Fibroblast of lung (primary cell): ENCODE measurements at places on chromosomes 7 and 10.

GRCh38 chr10:490256-490655, 199.2 kb downstream of the DIP2C start:
- DNase-seq: peak; percentile 64

DNA sequence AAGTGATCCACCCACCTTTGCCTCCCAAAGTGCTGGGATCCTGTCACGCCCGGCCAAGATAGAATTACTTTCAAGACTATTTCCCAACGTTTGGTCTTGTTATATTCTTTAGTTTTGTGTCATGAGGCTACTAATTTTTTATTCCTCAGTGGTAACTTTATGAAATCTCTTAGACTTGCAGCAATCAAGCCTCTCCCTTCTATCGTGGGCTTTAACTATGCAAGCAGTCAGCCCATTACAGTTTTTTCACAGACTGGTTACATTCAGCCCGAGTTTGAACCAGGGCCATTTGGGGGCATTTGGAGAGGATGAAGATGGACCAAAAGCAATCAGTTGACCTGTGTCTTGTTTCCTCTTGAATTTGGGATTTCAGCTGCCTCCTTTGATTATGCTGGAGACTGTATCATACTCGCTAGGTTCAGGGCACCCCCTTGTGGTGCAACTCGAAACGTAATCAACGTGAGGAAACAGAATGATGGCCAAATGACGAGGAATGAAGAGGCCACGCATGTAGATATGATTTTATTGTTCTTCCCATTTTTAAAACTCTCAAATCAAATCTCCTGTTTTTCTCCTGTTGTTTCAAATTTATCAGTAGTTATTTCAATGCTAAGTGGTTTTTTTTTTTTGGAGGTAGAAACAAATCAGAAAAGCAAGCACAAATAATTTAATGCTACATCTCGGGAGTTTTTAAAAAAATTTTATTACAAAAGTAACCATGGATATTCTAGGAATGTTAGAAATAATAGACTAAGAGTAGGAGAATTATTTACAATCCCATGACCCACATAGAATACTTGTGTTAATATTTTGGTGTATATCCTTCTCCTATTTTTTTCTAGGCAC, 151.6 kb downstream of the KIAA1217 start:
- peak; percentile 68 for DNase-seq

GRCh38 chr10:88415533-88416130, 167.5 kb downstream of the RNLS start:
- no peak for DNase-seq

- peak; percentile 74 for DNase-seq
These were observed 32.4 kb downstream of the WBP1L start for GRCh38 chr10:102775935-102776669.

GRCh38 chr10:1368842-1369171, 312.6 kb downstream of the WDR37 start:
- DNase-seq: no peak

GRCh38 chr10:13099666-13100348, at the start of gene OPTN:
Gene OPTN (plus strand): TSS chr10:13100163. CDS start chr10:13109123, 8,960 bp downstream.
- peak; percentile 83 for DNase-seq

DNA sequence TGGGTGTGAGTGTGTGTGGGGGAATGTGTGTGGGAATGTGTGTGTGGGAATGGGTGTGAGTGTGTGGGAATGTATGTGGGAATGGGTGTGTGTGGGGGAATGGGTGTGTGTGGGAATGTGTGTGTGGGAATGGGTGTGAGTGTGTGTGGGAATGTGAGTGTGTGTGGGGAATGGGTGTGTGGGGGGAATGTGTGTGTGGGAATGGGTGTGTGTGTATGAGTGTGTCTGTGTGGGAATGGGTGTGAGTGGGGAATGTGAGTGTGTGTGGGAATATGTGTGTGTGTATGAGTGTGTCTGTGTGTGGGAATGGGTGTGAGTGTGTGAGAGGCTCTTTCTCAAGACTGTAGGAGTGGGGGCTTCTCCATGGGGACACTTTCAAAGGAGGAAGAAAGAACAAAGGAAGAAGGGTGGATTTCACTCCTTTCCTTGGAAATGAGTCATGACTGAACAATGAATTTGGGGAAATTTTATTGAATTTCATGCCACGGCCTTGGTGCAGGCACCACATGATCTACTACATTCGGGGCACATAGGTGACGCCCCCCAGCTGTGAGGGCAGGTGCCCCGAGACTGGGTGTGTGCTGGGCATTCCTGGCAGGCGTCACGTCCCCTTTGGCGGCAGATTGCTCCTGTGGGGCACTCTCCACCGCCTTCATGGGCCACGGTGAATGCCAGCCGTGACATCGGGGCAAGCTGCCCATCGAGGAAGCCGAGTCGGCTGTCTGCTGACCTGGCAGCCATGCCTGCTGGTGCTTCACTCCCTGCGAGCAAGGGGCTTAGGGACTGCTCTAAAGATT, 88.8 kb upstream of the INSIG1 start:
- DNase-seq: peak; percentile 28

DNA sequence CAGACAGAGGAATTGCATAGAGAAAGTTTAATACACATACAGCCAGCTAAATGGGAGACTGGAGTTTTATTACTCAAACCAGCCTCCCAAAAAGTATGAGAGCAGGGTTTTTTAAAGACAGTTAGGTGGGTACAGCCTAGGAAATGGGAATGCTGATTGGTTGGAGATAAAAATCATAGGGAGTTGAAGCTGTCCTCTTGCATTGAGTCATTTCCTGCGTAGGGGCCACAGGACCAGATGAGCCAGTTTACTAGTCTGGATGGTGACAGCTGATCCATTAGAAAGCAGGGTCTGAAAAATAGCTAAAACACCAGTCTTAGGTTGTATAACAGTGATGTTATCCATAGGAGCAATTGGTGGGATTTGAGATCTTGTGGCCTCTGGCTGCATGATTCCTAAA, 76.1 kb upstream of the POM121L12 start:
- peak; percentile 62 for DNase-seq

GRCh38 chr10:64358907-64359306, 837.7 kb downstream of the REEP3 start:
- DNase-seq: no peak

DNA sequence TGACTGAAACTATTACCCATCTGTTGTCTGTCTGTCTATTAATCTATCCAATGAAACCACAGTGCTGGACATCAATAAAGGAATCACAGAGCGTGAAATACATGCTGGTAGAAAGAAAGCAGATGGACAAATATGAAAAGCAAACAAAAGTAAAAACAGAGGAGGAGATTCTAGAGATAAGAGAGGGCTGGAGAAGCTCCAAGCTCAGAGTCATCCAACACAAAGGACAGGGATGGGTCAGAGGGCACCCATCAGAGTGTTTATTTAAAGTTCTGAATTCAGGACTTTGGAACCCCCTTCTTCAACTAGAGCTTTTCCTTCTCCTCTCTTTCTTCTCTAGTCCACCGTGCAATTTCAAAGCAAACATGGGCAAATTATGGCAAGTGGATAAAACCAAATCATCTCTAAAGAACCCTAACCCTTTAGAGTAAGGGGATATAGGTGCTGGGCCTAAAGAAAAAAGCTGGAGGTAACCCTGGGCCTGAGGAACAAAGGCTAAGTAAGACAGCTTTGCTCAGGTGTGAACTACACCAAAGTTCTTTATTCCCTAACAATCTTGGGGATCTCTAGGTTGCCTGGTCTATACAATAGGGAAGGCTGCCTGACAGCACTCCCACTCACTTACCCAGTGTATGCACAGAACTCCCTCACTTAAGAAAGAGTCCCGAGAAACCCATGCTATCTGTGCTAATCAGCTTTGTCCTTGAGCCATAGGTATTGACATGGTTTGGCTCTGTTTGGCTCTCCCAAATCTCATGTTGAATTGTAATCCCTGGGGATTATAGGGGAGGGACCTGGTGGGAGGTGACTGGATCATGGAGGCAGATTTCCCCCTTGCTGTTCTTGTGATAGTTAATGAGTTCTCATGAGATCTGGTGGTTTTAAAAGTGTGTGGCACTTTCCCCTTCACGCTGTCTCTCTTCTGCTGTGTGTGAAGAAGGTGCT, 97.0 kb downstream of the BAMBI start:
- DNase-seq: no peak

GRCh38 chr7:38368191-38368605, 94.8 kb upstream of the TARP start:
- peak; percentile 57 for DNase-seq

DNA sequence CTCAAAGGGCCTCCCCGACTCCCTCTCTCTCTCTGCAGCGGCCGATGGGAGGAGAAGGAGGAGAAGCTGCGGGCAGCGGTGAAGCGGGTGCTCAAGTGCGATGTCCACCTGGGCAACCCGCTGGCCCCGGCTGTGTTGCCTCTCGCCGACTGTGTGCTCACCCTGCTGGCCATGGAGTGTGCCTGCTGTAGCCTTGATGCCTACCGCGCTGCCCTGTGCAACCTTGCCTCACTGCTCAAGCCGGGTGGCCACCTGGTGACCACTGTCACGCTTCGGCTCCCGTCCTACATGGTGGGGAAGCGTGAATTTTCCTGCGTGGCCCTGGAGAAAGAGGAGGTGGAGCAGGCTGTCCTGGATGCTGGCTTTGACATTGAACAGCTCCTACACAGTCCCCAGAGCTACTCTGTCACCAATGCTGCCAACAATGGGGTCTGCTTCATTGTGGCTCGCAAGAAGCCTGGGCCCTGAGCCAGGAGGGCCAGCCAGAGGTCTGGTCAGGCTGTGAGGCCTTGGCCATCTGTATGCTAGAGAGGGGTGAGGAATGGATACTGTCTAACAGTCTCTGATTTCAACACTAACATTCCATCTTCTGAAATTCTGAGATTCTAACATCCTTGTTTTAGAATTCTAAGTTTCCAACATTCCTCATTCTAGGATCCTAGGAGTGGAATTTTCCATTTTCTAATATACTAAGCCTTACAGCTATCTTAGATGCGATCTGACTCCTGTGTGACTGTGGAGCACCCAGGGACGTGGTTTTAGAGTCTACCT, 3.6 kb downstream of the INMT start:
- DNase-seq: peak; percentile 65

- no peak for DNase-seq
These were observed 89.4 kb downstream of the SH3PXD2A start for GRCh38 chr10:103765981-103766380.

DNA sequence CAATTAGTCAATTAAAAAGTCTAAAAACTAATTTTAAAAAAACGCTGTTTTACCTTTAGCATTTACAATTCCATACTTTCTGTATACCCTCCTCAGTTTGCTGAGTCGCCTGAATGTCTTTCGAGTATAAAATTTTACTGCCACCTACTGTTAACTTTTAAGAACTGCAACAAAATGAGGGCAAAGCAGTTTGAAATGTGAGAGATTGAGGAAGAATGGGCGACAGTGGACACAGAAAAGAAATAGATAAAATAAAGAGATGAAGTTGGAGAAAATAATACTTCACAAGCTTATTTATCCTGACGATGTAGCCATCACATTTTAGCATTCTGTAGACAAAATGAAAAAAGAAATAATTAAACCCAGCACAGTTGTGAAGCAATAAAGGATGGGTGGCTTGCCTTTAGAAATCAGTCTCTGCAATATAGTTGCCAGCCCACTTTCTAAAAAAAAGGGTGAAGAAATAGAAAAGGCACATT, 110.8 kb upstream of the PTN start:
- DNase-seq: peak; percentile 73

DNA sequence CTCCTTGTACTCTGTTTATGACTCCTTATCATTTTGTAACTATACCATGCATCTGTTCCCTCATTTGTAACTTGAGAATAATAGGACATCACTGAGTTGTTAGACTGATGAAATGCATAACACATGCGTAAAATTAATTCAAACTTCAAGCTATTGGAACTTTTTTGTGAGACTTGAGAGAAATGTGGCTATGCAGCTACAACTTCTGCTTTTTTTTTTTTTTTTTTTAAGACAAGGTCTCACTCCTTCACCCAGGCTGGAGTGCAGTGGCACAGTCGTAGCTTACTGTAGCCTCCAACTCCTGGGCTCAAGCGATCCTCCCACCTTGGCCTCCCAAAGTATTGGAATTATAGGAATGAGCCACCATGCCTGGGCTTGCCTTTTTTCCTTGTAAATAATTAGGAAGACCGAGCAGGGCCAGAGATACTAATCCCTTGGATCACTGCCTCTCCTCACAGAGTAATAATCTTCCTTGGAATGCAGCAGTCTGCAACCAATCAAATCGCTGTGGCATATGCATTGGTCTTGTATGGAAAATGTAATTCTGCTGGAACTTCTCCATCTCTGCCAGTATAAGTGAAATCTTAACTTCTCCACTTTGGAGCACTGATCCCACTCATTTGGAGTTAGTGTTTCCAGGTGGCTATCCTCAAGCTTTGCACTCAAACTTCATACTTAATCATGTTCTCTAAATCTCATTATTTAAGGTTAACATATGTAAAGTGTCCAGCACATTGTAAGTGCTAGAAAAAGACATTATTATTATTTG, 2.0 kb upstream of the PANK1 start:
- no peak for DNase-seq

DNA sequence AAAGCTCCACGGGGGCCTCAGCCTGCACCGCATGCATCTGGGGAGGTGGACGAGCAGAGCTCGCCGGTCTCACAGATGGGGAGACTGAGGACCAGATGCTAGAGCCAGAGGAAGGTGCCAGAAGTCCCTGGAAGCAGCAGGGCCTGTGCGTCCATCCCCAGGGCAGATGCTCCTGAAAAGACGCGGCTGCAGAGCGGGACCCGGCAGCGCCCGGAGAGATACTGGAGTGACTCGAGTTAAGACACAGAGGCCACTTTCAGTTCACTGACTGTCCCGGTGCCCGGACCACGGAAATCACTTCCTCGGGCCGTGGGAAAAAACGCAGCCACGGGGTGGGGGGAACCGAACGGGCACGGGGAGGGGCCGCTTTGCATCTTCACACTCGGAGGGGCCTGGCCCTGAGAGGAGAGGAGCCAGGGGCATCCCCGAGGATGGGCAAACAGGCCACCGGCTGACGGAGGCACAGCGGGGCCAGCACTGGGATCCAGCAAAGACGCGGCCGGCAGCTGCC, 85.4 kb downstream of the FOXL3 start:
- no peak for DNase-seq

DNA sequence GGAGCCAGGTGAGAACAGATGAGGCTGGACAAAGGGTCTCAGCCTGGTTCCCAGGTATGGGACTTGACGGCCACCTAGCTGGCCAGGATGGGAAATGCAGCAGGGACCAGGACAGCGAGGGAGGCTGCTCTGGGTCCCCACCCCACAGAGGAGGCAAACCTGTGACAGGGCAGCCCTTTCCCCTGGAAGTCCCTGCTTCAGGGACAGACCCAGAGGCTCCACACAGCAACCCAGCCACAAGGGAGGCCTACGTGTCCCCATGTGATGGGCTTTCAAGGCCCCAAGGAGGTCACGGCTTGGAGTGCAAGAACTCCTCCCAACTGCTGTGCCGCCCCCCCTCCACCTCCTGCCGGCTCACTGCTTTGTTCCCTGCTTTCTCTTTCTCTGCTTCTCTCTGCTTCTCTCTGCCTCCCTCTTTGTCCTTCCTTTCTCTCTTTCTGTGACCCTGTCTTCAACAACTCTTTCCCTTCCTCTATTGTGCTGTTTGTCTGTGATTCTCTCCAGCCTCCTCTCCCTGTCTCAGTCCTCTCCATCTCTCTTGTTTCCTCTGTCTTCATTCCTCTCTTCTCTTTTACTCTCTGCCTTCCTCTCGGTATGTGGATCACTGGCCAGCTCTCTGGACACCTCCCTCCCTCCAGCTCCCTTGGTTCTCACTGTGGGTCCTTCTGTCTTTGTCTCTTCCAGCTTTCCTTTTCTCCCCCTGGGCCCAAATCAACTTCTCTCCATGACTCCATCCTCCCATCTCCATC, 9.6 kb upstream of the EIF5AL1 start:
- DNase-seq: no peak
